Activated gamma-delta T cell (primary cell): ENCODE measurements at places on chromosomes 3 and 15.

DNA sequence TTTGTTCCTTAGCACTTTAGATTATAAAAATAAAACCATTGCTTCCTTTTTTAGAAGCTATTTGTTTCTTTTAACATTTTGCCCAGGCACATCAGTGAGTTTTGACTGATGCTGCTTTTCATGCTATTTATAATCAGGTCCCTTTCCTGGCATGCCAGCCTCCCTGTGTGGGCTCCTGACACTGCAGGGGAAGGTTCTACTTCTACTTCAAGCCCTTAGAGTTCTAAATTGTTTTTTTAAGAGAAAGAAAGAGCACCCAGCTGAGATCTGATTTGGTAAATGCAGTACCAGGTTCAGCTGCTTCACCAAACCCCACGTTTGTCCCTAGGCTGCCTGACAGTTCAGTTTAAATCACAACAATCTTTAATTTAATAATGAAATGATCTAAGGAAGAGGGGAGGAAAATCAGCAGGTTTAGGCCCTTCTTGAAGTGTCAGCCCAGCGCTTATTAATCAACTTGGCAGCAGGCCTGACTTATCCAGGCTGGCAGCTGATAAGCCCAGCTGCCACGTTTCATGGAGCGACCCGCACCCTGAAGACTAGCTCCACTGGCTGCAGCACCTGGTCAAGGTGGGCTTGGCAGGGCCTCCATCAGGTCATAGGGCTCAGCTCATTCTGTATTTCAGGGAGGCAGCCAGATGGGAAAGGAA, 29.0 kb downstream of the HGD start:
- no peak for DNase-seq

DNA sequence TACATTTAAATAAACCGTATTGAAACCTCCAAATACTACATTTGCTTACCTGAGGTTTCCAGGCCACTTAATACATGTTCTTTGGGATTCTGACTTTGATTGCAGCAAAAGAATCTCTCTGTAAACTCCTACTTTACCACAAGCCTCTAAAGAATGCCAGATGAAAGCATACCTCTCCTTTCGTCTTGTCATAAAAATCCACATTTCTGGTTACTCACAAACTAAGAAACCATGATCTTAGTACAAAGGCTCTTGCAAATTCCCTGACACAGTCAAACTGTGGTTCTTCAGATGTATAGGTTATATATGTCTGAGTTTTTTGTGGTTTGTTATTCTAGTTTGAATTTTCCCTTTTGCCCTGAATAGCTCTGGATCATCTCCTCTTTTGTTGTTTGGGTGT, 188.4 kb downstream of the RAP2B start:
- DNase-seq = no peak

DNA sequence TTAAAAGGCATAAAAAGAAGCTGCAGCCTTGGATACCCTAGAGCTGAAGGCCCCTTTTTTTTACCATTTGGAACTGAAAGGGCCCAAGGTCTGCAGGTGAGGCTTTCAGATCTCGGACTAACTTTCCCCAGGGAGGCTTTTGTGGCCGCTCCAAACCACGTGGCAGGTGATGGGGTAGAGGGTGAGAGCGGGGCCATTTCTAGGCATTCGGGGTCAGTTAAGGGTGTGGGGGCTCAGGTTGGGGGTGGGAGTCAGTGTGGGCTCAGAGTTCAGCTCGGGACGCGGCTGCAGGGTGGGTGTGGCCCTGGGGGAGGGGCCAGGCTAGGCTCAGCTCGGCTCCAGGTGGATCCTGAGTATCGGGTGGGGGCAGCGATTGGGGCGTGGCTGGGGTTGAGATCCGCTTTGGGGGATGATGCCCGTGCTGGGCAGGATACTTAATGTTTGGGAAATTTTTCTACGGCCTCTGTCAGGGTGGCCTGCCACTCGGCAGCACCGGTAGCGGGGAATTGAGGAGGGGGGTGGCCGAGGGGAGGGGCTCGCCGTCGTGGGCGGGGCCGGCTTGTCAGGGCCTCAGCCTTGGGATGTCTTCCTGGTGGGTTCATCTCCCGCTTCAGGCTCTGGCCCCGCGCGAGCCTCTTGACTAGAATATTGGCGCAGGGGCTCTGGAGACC, 2.5 kb downstream of the KLF13 start:
- peak; percentile 21 for DNase-seq

GRCh38 chr3:35908366-35909232, 269.3 kb downstream of the ARPP21 start:
- no peak for DNase-seq

DNA sequence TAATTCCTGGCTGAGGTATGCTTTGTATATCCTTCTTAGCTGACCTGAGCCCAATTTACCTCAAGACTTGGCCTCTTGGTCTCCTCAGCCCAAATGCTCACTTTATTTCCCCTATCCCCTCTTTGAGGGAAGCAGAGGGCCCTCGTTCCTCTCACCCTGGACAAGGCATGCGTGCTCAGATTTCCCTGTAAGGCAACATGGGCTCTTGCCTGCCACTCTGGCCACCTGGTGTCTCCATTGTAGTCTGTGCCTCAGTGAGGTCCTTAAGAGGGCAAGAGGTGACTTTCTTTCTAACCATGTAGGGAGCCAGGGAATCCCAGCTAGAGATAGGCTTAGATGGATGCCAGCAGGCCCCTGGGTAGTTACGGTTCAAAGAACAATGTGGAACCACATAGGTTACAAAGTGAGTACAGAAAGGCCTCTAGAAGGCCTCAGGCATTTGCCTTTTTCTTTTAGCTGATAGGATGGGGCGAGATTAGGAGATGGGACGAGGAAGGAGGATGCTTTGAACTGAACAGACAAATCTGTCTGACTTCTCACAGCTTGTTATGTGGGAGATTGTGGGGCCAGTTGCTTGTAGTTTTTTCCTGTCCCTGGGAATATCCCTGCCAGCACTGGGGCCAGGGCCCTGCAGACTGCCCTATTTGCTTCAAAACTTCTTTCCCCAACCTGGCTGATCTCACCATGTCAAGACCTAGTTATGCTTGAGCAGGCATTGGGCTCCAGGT, 1.1 kb upstream of the INTS14 start:
- DNase-seq = no peak

DNA sequence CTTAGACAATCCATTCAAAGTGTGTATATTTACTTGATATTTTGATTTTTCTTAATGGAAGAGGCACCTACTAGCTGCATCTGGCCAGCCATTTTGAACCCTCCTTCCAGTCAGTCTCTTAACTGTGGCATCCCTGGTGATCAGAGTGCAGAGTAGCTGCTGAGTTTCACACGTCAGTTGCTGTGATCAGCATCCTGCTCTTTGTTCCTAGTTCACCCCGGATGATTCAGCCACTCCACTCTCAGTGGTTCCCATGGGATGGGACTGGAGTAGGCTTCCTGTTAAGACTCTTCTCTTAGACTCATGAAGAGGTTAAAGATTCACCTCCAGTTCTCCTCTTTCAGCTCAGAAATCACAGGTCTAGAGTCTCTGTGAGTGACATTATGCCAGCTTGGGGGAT, 75.8 kb downstream of the STXBP5L start:
- no peak for DNase-seq

GRCh38 chr3:45994419-45995235, 997 bp downstream of the FYCO1 start:
- DNase-seq = no peak

DNA sequence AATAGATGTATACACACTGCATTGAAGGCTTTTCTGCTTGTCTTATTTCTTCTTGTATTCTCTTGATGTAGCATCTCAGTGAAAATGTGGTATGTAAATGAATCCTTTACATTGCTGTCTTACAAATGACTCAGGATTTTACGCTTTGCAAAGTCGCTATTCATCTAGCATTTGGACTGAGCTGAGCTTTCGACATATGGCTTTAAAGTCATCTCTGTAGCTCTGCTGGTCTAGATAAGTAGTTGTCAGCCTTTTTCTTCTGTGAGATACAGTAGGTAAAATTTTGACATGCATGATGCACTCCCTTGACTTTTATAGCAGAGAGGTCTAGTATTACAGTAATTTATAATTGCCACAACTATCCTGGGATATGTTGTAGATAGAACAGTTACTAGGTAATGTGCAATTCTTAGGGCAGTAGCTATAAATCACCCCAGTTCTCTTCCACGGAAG, 16.8 kb downstream of the MEF2A start:
- DNase-seq = no peak

DNA sequence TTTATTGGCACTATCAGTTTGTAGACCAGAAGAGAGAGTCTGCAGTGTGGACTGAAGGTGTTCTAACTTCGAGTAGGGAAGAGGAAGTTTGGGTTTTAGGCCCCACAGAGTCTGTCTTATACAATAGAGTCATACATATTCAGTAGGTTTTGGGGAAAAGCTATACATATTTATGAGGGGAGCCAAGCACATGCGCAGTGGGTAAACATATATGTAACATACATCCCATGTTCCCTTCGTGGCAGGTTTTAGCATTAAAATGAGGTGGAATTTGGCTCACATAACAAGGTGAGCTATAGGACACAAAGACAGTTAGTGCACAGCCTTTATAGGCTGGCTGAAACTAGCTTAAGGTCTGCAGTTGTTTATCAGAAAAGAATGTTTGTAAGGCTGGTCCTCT, 4.9 kb downstream of the GALK2 start:
- no peak for DNase-seq

DNA sequence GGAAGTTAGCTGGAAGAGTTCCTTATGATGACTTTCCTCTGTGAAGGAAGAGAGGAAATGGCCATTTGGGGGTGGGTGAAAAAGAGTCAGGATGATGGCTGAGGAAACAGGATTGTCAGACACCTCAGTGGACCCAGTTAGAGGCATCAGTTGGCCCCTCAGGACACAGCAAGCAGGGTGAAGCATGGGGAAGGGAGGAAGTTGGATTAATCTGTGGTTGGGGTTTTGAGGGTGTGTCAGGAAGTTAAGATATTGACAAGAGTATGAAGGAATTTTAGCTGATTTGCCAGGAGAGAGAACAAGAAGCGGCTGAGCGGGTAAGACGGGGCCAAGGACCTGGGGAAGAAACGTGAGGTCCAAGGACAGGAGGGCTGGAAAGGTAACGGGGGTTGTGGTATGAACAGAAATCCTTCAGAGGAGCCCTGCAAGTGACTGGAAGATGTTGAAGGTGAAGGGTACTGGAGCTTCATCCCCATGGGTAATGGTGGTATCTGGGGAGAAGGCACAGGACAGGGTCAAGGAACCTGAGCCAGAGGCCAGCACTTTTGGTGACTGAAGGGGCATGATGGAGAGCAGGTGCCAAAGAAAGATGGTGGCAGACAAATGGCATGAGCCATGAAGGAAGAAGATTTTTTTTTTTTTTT, 2.7 kb downstream of the UQCC5 start:
- no peak for DNase-seq
